ENCODE measurements at places on chromosomes 12 and 14.

GRCh38 chr14:83702619-83703018 lies 1827.3 kb upstream of the FLRT2 start:
- no peak for DNase-seq

GRCh38 chr12:72278894-72279293 lies 6.7 kb downstream of the TRHDE start:
- DNase-seq: no peak

DNA sequence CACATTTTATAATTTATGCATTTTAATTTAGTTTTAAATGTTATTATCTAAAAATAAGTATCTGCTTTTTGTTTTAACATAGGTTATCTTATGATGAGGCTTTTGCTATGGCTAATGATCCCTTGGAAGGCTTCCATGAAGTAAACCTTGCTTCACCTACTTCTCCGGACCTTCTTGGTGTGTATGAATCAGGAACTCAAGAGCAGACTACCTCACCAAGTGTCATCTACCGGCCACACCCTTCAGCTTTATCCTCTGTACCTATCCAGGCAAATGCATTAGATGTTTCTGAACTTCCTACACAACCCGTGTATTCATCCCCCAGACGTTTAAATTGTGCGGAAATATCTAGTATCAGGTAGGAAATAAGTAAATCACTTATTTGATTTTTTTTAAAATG lies 16.6 kb downstream of the RAB3IP start:
- DNase-seq: no peak

DNA sequence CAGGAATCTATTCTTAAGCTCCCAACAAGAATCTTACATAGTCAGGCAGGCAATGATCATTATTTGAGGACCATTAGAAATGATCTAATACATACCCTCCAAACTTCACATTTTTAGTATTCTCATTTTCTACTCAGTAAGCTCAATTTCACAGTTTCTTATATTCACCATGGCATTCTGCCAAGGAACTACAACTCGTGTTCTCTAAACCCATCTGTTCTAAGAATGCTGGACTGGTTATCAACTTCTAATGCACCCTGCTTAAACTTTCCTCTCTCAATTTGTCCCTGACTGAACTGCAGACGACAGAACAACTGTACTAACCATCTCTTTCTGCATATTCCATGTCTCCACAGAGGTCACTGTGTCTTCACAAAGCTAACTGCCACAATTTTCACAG lies 58.6 kb downstream of the GXYLT1 start:
- no peak for DNase-seq

DNA sequence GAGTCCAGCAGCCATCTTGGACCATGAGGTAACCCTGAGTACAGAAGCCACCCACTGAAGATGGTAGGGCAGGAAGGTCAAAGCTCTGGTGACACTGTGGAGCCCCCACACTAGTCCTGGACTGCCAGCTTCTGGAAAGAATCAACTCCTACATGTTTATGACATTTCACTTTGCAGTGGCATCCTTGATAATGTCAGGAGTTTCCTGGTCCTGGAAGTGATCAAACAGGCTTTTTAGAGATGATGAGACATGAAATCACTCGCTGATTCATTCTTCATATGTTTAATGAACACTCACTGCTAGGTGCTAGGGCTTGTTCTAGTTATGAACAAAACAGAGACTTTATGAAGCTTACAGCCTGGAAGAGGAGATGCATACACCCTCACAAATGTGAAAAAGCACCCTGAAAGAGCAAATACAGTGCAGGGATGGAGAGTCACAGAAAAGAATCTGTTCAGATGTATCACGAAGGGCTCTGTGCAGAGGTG lies 15.8 kb upstream of the HNF1A start:
- DNase-seq: no peak

DNA sequence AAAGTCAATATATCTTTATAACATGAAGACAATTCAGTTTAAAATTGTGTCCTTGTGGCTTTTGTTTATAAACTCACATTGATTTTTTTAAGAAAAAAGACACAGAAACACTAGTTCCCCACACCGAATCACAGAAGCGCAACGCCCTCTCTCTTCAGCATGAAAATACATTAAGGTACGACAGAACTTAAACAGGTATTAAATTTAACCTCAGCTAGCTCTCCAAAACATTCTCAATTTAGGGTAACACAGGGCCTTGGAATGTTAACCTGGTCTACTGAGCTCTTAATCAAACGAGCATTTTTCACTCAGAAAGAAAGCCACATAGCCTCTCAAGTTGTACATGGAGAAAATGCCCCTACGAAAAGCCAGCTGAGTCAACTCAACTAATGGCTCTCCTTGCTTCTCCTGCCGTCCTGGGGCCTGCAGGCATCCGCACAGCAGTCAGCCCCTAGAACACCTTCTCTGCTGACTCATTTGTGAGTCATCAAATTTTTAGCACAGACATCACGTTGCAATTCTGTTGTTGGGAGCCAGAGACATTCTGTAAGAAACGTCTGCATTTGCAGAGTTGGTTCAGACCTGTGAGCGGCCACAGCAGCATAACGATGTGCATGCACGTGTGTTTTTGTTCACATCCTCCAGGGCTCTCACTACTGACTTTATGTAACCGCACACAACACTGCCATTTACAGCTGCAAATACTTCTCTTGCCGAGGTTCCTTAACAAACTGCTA lies 141.6 kb downstream of the ITPR2 start:
- peak; percentile 53 for DNase-seq

DNA sequence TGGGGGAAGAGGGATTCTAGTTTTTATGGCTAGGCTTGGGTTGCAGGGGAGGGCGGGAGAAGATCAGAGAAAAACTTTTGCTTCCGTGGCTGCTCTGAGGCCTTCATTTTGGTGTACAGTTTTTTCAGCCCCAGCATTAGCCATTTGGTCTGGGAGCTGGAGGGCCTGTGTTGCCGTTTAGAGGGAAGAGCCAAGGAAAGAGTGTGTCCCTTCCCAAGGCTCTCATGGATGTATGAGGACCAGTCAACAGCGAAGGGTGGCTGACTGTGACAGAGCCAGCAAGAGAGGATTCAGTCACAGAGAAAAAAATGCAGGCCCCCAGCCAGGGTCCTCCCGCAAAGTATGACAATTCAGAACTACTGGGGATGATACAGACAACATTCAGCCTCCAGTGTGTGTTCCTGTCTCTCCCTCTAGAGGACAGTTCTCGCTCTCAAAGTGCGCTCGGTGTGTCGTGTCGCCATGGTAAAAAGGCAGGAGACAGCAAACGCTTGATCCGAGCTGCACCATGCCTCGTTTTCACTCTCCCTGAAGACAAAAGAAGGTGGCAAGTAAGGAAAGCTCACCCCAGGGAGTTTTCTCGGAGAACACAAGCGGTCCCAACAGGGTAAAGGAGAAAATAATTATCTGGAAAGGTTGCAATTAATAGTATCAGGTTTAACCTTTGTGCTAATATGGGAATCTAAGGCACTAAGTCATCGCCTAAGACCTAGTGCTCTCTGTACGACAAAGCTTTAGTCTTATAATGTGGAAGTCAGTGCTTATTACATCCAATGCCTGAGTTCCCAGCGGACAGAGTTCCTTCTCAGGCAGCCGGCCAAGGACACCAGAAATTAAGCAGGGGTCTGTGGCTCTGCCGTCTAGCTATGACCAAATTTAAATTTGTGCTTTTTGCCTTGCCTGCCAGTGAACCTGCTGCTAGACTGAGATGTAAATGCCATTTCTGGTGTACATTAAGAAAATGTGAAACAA lies 157.3 kb upstream of the PLXNC1 start:
- DNase-seq: peak; percentile 77

GRCh38 chr14:85618390-85618789 lies 88.4 kb downstream of the FLRT2 start:
- DNase-seq: peak; percentile 16

- peak; percentile 41 for DNase-seq
These were observed 71.2 kb downstream of the PPFIBP1 start for GRCh38 chr12:27595231-27595642.

GRCh38 chr14:103623883-103624482 lies 5.0 kb upstream of the KLC1 start:
- DNase-seq: peak; percentile 71

GRCh38 chr12:106892075-106892474 lies 63.6 kb upstream of the TMEM263 start:
- no peak for DNase-seq

DNA sequence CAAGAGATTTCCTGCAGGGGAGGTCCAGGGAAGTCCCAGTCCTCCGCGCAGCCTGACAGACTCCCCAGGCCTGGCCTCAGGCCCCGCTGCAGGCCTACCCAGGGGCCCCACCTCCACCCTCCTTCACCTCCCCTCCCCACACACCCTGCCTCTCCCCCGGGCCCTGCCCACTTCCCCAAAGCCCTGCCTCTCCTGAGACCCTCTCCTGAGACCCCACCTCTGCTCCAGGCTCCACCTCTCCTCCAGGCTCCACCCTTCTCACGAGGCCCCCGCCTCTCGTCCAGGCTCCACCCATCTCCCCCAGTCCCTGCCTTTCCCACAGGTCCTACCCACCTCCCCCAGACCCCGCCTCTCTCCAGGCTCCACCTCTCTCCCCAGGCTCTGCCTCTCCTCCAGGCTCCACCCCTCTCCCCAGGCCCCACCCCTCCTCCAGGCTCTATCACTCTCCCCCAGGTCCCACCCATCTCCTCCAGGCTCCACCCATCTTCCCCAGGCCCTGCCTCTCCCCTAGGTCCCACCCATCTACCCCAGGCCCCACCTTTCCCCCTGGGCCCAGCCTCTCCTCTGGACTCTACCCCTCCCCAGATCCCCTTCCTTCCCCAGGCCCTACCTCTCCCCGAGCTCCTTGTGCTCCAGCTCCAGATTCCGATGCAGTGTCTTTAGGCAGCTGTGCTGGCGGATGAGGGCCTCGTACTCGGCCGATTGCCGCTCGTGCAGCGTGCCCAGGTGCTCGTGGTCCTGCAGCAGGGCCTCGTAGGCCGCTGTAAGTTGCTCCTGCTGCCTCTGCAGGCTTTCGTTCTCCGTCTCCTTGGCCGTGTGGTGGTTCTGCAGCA lies 58.8 kb upstream of the GPR68 start:
- peak; percentile 32 for DNase-seq

All from SK-N-DZ (cell line).